ENCODE measurements at places on chromosomes 3 and 15.

GRCh38 chr3:43753741-43754715, 63.3 kb downstream of the ABHD5 start:
- no peak for DNase-seq

DNA sequence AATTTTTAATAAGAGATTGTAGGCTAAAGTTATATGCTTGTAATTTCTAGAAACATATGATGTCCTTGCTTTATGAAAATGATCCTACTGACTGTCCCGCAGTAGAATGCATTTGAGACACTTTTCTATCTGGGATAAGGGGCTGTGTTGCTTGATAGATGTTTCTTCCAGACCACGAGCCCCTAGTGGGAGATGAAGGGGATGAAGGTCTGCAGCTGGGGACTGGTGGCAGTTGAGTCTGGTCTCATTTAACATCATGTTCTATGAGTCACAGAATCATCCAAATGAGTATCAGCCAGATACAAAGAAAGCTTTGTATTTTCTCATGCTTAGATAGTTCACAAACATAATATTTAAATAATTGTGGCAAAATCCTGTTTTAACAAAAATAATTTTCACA, 84.3 kb upstream of the PRTG start:
- no peak for DNase-seq

DNA sequence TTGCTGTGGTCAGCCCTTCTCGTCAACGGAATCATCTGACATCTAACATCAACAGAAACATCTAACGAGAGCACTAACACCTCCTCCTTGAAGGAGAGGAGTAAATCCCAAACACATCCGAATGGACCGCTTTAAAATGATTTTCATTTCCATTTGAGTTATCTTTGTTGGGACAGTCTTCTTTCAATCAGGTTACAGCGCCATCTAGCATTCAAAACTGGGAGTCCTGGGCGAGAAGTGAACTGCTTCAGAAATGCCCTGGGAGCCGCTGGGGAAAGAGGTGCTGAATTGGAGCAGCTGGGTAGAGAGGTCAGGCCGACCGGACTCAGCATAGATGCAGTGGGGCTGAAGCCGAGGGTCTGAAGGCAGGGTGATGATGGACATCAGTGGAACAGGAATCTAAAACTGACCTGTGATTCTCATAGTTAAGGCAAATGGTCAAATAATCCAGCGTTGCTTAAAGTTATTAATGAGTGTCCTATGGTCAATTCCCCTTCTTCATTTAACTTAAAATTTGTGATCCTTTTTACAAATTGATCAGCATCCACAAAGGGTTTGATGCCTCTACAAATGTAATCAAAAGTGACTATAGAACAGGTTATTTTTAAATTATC, 170.0 kb upstream of the NDN start:
- DNase-seq, result no peak

GRCh38 chr3:46768061-46768460, 50.4 kb upstream of the PRSS50 start:
- DNase-seq, result no peak

DNA sequence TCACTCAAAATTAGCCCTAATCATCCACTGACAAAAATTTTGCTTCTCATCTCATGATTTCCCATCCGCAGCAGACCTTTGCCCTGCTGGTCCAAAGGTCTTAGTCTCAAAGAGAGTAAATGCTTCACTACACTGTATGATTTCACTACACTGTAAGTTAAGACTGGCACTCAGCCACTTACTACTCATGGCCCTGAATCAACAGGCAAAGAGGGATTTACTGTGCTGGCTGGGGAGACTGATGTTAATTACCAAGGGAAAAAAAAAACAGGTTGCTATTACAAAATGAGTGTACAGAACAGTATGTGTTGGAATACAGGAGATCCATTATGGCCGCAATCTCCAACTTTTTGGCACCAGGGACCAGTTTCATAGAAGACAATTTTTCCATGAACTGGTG, 214.8 kb downstream of the ZMAT3 start:
- DNase-seq, result no peak

DNA sequence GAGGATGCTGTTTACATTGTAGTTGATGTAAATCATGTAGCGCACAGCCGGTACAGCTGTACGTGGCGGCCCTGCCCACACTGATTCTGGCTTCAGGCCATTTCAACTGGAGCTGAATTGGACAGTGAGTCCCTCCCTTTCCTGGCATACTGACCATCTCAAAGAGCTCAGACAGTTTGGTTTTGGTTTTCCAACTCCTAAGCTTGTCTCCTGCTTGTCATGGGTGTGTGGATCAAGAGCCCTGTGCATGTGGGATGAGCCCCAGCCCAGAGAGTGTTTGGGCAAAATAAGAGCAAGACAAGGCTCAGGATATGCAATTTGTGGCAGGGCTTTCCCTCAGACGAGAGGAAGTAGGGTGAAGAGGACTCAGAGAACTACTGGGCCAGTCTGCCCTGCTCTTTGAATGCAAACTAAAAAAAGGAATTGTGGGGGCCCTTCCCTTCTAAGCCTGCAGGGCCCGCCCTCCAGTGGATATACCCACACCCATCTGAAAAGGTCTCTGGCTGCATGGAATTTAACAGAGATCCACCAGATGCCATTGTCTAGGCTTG, 13.3 kb downstream of the ITGA11 start:
- DNase-seq, result no peak

DNA sequence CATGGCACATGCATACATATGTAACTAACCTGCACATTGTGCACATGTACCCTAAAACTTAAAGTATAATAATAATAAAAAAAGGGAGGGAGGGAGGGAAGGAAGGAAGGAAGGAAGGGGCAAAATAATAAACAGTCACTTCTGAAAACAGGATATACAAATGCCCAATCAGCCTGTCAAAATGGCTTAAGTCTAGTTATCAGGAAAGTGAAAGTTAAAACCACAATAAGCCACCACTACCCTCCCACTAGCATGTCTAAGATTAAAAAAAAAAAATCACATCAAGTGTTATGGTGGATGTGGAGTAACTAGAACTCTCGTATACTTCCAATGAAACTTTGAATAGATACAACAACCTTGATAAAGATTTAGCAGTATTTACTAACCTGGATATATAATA, 145.6 kb upstream of the GMNC start:
- no peak for DNase-seq

DNA sequence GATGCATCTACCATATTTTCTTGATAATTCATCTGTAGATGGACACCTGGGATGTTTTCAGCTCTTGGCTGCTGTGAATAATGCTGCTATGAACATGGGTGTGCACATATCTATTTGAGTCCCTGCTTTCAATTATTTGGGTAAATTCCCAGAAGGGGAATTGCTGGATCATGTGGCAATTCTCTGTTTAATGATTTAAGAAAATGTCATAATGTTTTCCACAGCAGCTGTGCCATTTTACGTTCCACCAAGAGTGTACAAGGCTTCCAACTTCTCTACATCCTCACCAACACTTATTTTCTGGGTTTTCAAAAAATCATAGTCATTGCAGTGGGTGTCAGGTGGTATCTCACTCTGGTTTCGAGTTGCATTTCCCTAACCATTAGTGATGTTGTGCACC, 64.4 kb downstream of the NSMCE3 start:
- DNase-seq, result no peak

GRCh38 chr3:134404366-134404885, 30.2 kb upstream of the AMOTL2 start:
- no peak for DNase-seq

GRCh38 chr3:146217324-146217723, 33.6 kb downstream of the PLSCR4 start:
- DNase-seq, result no peak

DNA sequence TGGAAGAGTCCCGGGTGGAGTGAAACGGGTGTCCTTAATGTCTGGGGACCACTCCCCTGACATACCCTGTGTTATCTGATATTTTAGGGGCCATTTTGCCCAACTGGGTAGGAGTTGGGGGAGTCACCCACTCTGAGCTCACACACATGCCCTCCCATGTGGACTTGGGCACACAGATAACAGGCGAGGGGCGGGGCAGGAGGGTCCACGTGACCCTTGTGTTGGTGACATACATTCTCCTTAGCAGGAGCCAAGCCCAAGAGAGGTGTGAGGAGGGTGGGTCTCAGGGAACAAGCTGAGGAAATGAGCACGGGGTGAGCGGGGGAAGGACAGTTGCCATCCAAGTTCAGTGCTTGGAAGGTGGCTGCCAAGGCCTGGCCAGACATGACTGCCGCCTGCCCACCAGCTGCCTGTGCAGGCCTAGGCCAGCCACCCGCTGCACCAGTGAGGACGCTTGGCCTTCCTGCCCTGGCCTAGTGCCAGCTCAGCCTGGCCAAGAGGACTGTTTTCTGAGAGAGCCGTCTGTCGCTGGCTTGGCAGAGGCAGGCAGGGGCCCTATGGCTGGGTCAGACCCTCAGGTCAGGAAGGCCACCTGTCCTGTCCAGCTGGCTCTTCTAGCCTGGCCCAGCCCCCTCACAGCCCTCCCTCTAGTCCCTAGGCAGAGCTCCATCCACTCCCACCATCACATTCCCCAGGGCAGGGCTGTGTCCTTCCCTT, 31.3 kb upstream of the TMEM115 start:
- DNase-seq, result no peak

GRCh38 chr15:59160880-59161593, 45.6 kb upstream of the LDHAL6B start:
- DNase-seq, result no peak

- DNase-seq, result no peak
Measured at GRCh38 chr3:142902356-142902755, 13.5 kb upstream of the PCOLCE2 start.

- no peak for DNase-seq
Measured at GRCh38 chr3:15924914-15925313, 127.1 kb upstream of the ANKRD28 start.

- DNase-seq, result no peak
Measured at GRCh38 chr3:37183375-37183831, 9.0 kb upstream of the LRRFIP2 start.

DNA sequence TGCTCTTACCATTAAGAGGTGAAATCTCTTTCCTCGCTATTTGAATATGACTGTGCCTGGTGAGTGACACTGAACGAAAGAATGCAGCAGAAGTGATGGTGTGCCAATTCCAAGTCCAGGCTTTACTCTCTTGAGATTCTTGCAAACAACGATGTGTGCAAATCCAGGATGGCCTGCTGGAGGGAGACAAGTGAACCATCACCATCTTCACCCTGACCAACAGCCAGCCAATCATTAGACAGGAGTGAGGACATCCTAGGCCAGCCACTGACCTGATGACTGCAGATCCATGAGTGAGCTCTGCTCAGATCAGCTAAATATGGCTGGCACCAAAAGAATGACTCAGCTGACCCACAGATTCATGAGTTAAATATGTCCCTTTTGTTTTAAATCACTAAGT, 878.0 kb downstream of the PDCD6IP start:
- DNase-seq, result no peak

DNA sequence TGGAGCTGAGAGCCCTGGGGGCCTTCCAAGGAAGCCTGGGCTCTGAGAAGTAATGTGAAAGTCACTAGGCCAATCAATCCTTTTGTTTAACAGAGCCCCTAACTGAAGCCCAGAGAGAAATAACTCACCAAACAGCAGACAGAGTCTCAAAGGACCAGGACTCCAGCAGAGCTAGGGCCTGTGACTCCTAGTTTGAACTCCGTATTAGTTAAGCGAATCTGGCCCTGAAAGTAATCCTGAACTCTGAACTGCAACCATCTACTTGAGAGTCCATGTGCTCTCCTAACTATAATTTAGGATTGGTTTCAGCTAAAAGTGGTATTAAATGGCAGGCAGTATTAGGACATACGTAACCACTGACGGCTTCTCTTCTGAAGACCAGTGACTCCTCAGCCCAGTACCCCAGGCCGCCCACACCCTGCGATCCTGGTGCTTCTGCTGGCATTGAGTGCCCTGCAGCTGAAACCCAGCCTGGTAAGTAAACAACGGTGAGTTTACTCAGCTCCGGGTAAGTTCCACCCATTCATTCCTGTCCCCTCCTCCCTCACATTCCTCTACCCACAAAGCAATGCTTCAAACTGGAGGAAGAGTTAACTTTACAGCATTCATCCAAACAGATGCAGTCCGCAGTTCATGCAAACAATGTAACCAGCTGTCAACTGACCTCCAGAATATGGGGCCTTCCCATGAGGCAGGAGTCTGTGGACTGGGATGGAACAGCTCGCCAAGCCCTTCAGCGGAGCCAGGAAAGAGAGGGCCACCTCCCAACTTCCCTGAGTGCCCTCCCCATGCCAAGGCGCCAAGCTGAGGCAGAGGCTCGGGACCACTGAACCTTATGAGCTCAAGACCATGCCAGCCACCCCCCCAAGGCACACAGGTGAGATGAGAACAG, 7.3 kb downstream of the MYO5C start:
- DNase-seq, result no peak

DNA sequence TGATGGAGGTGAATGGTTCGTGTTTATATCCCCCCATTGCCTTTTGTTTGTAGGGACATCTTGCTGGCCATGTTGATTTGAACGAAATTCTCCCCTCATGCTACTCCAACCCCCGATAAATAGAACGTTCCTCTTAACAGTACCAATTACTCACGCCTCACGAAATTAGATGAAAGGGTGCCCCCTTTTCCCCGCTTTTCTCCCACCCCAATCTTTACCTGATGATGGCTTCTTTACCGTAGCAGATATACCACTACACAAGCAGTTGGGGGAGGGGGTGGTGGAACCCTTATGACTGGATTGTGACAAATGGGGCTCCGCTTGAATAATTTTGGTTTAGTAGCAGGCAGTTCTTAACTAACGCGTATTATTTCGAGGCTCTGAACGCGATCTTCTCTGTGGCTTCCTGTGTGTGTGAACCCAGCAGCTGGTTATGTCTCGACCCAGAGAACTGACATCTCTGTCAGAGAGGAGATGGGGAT, 1.1 kb downstream of the PIAS1 start:
- peak; percentile 20 for DNase-seq

DNA sequence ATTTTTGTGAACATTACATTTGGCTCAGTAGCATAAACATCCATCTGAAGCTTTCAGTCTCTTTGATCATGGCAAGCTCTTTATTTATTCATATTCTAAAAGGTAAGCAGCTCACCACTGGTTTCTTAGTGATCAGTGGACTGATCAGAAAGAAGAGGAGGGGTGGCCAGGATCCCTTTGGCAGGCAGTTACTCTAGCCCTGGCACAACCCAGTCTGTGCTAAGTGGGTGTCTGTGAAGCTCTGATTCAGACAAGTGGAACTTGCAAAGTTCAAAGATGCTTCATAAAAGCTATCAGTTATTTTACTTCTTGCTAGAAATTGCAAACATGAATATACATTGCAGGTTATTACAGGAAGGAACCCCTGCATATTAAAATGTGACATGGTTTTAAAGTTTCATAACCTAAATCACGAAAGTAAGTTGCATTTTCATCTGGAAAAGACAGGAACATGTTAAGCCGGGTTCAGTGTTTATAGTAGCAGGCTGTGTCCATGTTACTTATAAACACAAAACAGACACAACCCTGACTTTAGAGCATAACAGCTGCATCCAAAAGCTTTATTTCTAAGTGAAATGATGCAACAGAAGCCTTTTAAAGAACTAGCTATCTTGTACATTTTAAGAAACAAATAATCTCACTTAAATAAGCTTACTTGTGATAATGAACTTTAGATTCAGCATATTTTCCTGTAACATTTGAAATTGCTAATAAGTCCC, 785.3 kb downstream of the MCTP2 start:
- DNase-seq, result no peak

- DNase-seq, result no peak
Measured at GRCh38 chr3:30344288-30344687, 262.1 kb upstream of the TGFBR2 start.

- no peak for DNase-seq
Measured at GRCh38 chr15:63565536-63566186, 31.5 kb upstream of the FBXL22 start.

All from activated T-helper 1 cell treated with Interleukin-2 at 50 U/mL for 16 hours (primary cell).